Fibroblast of lung (primary cell): ENCODE measurements at places on chromosomes 5 and 9. TPM values are rescaled to one million over a fixed set of nuclear protein-coding genes. Genes with fewer than 3 reads are reported as not detected.

- DNase-seq, result no peak
Observed at GRCh38 chr5:103480246-103480645, 82.3 kb downstream of the NUDT12 start.

DNA sequence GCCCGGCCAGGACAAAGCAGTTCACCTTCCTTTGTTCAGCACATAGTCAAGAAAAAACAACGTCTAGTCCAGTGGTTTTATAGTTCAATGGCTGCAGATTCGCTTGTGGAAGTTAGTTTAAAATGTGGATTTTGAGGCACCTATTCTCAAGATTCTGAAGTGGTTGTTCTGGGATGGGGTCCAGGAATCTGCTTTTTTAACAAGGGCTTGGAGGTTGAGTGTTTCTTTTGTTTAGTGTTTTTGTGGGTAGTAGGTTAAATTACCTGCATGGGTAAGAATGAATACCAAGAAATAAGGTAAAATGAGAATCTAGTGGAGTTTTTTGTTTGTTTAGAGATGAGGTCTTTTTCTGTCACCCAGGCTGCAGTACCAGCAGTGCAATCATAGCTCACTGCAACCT lies 28.4 kb upstream of the NADK2 start:
- DNase-seq, result no peak

DNA sequence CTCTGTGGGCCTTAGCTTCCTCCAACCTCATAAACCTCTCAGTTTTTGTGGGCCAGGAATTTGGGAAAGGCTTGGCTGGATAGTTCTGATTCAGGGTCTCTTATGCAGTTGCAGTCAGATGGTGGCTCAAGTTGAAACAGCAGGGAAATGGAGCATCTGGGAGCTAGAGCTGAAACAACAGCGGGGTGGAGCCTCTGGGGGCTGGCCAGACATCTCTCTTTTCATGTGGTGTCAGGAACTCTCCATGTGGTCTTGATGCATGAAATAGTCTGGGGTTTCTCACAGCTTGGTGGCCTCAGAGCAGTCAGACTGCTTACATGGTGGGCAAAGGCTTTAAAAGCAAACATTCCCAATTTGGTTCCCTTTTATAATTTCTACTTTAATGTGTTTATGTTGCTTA lies 13.5 kb downstream of the ZNF346 start:
- DNase-seq, result peak; percentile 31

GRCh38 chr5:98292496-98292895 lies 481.0 kb upstream of the RGMB start:
- peak; percentile 70 for DNase-seq

GRCh38 chr5:170137694-170138214 lies 32.1 kb downstream of the FOXI1 start:
- DNase-seq, result no peak

GRCh38 chr5:124744170-124744971 lies 2.1 kb downstream of the ZNF608 start:
- peak; percentile 39 for DNase-seq

GRCh38 chr5:81334304-81335061 lies 33.1 kb downstream of the ZCCHC9 start:
- DNase-seq, result no peak

GRCh38 chr5:14365831-14366430 lies 215.7 kb upstream of the OTULINL start:
- DNase-seq, result peak; percentile 71

DNA sequence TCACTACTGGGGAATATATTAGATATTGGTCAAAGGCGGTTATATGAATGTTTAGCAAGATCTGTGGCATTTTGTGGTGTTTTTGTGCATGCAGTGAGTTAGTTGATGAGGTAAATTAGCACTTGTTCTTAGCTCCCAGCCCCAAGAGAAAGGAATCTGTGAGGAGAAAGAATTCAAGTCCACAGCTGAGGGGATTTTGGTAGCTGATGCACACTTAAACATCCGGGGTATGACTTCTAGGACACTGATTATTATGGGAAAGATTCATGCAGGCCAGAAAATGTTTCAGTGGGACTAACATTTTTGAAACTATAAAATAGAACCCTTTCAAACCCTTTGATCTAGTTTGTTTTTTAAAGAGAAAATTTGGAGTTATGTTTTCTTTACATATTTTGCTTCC lies 118.2 kb upstream of the RPS23 start:
- DNase-seq, result no peak

- no peak for DNase-seq
Observed at GRCh38 chr5:173045474-173045873, 10.7 kb upstream of the CREBRF start.

- peak; percentile 56 for DNase-seq
Observed at GRCh38 chr9:124267271-124267807, 9.6 kb downstream of the NEK6 start.

DNA sequence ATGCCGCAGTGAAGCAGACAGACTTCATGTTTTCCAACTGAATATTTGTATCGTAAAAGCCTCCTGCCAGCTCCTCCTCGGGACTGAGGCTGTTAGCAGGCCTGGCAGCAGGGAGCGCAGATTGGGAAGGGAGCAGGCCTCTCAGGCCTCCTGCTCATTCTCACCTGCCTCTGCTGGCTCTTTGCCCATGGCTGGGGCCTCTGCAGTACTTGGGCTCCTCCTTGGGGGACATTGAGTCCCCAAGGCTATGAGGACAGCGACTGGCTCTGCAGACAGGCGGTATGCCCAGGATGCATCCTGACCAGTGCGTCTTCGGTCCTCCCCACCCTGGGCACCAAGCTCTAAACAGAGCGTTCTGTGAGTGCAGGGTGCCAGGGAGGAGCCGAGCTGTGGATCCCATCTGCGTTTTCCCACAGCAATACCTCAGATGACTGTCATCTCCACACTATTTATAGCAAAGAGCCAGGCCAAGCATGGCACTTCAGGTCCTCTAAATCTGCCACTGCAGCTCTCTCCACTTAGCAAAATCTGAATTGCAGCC lies 38.7 kb downstream of the TSTD2 start:
- no peak for DNase-seq

DNA sequence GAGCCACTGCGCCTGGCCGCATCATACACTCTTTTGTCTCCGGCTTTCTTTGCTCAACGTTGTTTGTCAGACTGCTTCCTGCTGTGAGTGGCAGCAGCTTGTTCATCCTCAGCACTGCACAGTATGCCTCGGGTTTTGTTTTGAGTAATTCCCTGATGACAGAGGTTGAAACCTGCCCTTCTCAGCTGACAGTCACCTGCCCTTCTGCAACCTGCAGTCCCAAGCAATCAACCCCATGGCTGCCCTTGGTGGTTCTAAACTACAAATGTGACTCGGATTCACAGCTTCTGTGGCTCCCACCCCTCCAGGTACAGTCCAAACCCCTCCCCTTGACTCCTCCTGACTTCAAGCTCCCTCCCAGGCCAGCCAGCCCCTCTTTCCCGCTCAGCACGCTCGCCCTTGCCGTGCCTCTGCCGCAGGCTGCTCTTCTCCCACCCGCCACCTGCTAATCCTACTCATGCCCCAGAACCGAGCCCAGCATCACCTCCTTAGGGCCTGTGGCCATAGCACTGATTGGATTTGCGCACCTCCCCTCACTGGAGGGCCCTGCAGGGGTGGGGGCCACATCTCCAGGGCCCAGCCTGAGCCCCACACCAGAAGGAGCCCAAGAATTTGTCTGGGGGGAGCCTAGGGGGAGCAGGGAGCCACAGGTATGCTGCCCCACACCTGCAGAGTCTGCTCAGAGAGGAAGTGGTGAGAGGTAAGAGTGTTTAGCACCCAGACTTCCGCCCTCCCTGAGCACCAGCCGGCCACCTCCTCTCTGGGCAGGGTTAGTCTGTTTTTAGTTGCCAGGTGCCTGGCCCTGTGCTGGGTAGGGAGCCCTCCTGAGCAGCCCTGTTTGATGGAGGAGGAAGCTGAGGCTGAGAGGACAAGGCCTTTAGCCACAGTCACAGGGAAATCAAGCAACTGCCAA lies 10.1 kb downstream of the EEIG1 start:
- DNase-seq, result no peak

- peak; percentile 8 for DNase-seq
Observed at GRCh38 chr5:12636209-12636608, 732.0 kb upstream of the CTNND2 start.

- DNase-seq, result peak; percentile 56
Observed at GRCh38 chr9:127567035-127567729, 44.9 kb upstream of the STXBP1 start.

DNA sequence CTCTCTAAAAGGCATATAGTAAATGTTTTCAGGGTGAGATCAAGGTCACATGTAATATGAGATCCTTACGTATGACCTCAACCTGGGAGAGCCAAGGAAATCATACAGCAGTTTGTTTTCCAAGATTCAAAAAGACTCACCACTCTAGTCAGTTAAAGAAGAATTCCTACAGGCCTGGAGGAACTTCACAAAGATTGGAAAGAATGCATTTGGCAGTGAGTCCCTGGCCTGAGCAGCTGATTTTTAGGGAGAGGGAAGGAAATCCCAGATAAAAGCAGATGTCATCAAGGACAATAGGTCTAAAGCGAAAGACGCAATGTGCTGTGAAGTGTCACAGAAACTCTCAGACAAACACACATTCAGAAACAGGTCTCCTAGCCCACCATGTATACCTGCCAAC lies 424.0 kb upstream of the ZNF462 start:
- DNase-seq, result peak; percentile 66

GRCh38 chr9:105842023-105842644 lies 147.8 kb downstream of the TMEM38B start:
- DNase-seq, result peak; percentile 11

GRCh38 chr5:80246001-80246758 lies 9.7 kb downstream of the SERINC5 start:
- peak; percentile 74 for DNase-seq

- DNase-seq, result no peak
Observed at GRCh38 chr9:22215521-22215920, 206.4 kb upstream of the CDKN2B start.

DNA sequence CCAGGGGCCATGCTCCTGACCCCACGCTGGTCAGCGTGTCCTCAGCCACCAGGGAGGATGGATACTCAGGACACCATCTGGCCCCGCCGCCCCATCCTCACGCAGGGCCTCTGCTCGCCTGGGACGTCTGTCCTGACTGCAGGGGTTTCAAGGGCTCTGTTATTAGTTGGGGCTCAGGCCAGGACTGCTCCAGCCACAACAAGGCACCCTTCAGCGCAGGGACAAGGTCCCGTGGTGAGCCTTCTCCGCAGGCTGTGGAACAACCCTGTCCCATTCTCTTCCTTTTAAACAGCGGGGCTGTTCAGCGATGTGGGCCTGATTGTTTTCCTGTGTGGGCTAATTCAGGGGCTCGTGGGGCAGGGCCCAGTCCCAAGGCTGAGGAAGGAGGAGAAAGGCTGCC lies 61.6 kb downstream of the SEMA4D start:
- no peak for DNase-seq

DNA sequence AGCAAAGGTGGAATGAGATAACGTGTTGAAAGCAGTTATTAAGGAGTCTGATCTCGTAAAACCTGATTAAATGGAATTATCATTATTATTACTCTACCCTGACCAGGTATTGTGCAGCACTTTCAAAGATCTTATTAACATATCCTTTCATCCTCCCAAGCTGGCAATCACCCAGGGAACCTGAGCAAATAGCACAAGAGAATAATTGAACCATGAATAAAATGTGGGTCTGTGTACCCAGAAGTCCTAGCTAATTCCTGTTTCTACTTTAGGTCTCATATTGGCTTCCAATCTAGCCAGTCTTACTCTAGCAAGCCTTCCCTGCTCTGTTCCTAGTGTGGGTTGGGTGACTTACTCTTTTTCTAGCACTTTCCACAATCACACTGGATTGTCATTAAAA lies 162.2 kb upstream of the STK32A start:
- no peak for DNase-seq

- DNase-seq, result peak; percentile 32
Observed at GRCh38 chr5:103463261-103463660, 99.3 kb downstream of the NUDT12 start.

DNA sequence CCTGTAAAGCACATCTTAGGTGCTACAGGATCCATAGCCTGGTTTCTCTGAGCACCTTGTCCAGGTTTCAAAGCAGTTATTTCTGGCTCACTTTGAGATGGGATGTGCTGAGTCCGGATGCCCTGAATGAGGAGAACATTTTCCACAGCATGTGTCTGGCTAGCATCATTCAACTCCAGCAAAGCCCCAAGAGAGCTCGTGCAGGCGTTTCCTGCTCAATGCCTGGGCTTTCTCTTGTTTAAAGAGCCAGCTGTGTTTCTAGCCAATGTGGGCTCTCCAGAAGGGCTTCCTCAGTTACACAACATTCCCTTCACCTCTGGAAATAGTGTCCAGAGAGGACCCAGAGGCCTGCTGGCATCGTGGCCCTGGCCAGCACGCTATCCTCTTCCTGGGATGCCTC lies 411.7 kb downstream of the DMAC1 start:
- DNase-seq, result no peak

GRCh38 chr9:131485728-131486422 lies 16.8 kb upstream of the POMT1 start:
- DNase-seq, result no peak

GRCh38 chr9:76756268-76756640 lies 8.0 kb upstream of the PCA3 start:
- peak; percentile 49 for DNase-seq

Gene STC2
- total RNA-seq, result 110 and 299 TPM in 2 replicates

Gene CAMK4
- 0.77 and 0.83 TPM in 2 replicates for total RNA-seq

Gene PRUNE2
- 44.9 and 95.6 TPM in 2 replicates for total RNA-seq

Gene CMYA5
- total RNA-seq, result 4.1 and 7.8 TPM in 2 replicates

Gene PCSK5
- 3.6 and 4.8 TPM in 2 replicates for total RNA-seq

Gene ANAPC2
- total RNA-seq, result 15.9 and 18.0 TPM in 2 replicates

Gene NOTCH1
- total RNA-seq, result 10.9 and 12.1 TPM in 2 replicates

Gene GRM6
- total RNA-seq, result not detected in 2 replicates

Gene NEURL1B
- 2.6 and 6.1 TPM in 2 replicates for total RNA-seq

Gene ZNF608
- total RNA-seq, result 18.0 and 25.3 TPM in 2 replicates

Gene DMRT2
- total RNA-seq, result not detected in 2 replicates

Gene GGTA1
- under 0.01 TPM in 1 of 2 replicates, not detected in the other for total RNA-seq

Gene INSL4
- not detected in 2 replicates for total RNA-seq
